Hematopoietic multipotent progenitor cell treated with erythropoietin and hydrocortisone succinate and interleukin-3 and kit ligand, for 15 days (in vitro differentiated cells): ENCODE measurements at places on chromosomes 2 and 18.

GRCh38 chr18:8041526-8042111 is 474.5 kb downstream of the PTPRM start:
- DNase-seq = no peak

DNA sequence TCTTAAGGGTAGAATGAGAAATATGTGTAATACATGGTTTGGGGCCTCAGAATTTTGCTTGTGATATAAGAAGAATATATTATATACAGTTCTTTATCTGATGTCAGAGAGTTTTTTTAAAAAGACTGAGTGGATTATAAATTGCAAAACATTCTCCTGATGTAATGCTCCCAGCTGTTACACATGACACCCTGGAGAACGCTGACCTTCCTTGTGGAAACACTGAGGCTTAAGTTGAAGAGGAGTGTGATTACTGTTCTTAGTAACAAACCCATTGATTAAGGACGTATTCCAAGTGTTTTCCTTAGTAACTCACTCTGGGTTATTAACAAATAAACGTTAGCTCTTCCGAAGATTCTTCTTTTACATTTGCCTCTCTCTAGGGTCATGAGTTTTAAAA is 1069.3 kb upstream of the CNTNAP5 start:
- DNase-seq = no peak

DNA sequence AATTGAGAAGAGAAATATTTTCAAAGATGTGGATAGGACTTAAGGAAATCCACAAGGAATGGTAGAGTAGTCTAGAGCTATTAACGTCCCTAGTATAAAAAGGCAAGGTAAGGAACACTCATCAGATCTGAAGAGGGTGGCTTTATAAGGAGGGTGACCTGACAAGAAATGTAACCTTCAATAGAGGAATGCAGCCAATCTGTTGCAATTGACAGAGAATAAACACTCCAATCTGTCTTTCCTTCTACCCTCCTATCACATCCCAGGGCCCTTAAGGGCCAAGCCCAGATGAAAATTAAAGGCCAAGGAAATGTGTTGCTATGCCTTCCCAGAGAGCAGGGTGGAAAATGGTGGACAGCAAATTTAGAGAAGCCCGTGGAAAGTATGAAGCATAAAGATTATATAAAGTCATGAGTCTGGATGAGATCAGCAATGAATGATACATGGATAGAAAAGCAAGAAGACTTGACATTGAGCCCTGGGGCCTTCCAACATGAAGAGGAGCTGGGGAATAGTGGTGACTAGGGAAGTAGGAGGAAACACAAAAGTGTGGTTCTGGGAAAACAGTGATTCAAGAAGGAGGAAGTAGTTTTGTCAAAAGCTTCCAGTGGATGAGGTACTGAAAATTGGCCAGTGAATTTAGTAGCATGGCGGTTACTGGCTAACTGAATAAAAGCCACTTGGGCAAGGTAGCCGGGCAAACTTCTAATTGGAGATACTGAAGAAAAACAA is 270.6 kb upstream of the TANK start:
- no peak for DNase-seq

DNA sequence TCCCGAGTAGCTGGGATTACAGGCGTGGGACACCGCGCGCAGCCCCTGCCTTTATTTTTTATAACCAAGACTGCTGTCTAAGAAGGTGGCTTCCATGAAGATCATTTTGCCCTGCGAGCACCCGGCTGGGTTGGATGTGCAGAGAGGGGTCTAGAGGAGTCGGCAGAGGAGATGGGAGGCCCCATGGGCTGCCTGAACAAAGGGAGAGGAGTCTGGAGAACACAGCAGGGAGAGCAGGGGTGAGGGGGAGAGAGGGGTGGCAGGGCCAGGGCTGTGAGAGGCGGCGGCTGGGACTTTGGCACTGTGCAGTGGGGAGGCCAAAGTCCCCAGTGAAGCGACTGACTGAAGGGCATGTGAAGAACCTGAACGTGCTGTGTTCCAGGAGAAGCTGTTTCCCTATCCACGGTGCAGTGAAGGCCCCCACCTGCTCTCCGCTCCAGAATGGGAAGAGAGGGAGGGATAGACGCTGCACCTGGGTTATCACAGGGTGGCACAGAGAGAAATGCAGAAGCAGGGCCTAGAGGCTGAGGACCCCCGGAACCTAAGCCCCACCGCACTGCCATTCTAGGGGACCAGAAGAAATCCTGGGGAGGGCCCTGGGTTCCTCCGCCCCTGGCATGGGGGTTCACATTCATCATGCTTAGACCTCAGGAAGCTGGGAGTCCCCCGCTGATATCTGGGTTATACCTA is 24.8 kb upstream of the FOSL2 start:
- DNase-seq = no peak

GRCh38 chr18:22783662-22784076 is 149.5 kb upstream of the RBBP8 start:
- DNase-seq = no peak

- no peak for DNase-seq
Measured at GRCh38 chr18:23563377-23564043, 22.8 kb downstream of the NPC1 start.

DNA sequence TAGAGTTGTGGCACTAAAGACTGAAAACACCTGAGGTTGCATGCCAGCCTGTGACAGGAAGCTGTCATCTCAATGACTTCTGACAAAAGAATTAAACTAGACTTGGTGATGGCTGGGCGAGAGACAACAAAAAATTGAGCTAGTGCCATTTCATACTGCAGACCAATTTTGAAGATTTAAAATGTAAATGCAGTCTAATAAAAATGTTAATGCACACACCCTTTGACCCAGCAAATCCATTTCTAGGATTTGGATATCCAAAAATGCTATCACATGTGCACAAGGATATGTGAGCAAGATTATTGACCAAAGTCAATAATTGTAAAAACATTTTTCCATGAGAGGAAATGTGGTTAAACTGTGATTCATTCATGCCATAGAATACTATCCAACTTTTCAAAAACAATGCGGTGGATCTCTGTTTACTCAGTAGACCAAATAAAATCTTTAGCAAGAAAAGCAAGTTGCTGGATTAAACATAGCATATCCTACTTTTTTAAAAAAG is 5.6 kb downstream of the FBXO36 start:
- DNase-seq = no peak

- DNase-seq = no peak
Measured at GRCh38 chr18:31634331-31634713, 42.6 kb downstream of the TTR start.

DNA sequence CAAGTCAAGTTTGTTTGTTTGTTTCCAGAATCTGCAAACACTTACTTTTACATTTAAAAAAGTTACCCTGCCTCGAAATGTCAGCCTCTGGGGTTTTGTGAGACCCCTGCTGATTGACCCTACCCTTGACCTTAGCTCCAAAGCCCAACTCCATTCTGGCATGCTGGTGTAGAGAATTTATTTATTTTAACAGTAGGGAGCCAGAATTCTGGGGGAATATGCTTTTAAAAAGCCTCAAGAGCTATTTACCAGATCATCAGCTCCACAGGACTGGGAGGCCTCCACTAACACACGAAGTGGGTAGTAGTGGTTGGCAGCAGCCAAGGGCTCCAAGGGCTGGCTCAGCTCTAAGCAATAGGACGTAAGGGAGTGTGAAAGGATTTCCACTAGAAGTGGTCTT is 23.2 kb upstream of the GREB1L start:
- no peak for DNase-seq

DNA sequence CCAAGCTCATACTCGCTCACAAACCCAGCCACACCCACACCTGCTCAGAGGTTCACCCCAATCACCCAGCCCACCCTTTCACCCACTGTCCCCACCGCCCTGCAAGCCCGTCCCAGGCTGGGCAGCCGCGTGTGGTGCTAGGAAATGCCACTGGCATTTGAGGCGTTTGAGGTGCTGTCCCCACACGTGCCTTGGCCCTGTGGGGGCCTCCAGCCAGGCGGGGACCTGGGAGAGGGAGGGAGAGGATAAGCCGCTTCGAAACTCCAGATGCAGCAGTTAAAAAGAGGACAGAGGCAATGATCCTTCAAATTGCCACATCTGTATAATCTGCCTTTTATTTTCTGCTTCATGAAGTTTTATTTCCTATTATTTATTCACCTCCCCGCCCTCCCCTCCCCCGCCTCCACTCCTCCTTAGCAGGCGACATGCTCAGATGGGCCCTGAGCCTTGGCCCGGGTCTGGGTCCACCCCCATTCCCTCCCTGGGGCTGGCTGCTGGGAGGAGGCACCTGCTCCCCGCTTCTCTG is 35.9 kb downstream of the PSD4 start:
- DNase-seq = no peak

DNA sequence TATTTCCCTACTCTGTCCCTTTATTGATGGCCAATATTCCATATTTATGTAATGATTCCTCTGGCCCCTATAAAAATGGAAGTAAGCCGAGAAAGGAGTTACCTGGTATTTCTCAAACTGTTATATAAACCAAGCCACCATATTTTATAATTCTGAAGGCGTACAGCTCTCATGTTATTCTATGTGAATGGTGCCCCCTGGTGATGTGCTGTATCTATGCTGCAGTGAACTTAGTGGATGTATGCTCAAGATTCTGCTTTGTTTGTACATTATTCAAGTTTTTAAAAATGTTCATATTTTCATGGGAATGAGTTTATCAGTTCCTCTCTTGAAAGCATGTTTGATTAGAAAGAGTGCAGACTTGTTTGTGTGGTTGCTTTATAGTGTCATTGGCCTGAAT is 194.5 kb upstream of the LRRTM1 start:
- no peak for DNase-seq

GRCh38 chr2:44954889-44955592 is 13.5 kb downstream of the SIX3 start:
- no peak for DNase-seq

DNA sequence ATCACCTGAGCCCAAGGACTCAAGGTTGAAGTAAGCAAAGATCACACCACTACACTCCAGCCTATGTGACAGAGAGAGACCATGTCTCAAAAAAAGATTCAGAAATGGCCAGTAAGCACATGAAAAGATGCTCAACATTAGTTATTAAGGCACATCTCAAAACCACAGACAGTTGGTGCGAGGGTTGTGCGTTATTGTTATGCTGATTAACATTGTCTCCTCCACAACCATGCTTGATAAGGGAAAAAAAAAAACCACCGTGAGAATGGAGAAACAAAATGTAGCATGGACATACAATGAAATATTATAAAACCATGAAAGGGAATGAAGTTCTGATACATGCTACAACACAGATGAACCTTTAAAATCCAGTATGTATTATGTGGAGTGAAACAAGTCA is 27.3 kb downstream of the MOB4 start:
- DNase-seq = no peak

DNA sequence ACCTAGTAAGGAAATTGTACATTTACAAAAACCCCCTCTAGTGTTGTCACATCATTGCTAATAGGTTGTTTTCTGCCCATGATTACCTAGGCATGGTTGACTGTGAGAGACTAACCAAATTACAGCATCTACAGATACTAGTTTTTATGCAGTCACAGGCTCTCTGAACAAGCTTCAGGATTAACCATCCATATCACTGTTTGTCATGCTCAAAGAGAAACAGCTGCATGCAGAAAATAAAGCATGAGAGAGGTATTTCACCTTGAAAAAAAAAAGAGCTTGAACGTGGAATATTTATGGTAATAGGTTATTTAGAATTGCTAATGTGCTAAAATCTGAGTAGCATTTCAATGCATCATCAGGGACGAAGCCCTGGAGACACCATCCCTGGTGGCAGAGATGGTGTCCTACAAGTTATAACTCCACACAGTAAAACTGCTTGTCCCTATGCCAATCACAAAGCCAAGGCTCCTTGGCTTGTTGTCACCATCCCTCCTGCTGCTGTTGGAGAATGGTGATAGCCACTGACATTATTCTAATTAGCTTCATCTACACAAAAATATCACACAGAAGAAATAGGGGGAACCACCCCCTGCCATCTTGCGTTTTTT is 5.4 kb downstream of the NEB start:
- no peak for DNase-seq

GRCh38 chr2:168573128-168573903 is 117.2 kb downstream of the CERS6 start:
- DNase-seq = no peak

- no peak for DNase-seq
Measured at GRCh38 chr2:46962751-46963150, 47.1 kb upstream of the MCFD2 start.

DNA sequence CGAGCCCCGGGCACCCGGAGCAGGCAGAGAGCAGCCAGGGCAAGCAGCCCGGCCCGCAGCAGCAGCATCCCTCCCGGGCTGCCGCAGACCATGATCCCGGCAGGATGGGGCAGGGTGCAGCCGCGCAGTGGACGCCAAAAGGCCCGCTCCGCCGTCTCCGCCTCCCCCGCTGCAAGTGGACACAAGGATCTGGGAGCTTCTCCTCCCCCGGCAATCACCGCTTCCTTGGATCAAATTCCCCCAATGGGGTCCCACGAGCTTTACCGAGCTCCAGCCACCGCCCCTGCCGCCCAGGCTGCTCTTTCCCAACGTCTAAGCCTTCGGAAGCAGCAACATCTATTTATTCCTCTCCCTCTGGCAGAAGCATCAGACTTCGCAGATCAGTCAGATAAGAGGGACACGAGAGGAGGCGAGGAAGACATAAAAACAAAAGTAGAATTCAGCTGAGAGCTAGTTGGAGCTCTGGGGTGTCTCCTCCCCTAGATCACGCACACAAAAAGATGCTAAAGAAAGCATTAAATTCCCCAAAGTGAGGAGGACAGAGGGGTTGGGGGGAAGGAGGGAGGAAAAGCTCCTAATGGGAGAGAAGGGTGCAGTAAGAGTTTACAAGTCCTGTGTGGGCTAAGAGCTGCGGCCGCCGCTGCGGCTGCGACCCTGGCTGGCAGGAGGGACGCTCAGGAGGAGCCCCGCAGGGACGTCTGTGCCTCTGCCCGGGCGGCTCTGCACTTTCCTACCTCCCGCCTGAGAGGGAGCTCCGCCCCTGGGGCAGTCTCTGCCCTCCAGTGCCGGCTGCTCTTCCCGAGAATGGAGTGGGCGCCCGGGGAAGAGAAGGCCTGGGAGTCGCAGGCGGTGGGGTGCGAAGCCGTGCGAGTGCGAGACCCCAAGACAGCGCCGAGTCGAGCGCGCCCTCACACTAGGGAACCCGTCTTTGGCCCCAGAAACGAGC is at the start of gene FRZB:
FRZB (minus strand) TSS at position 177 of the 946 bp plus-strand sequence; CDS start at position 92, 85 bp downstream.
- DNase-seq = no peak

DNA sequence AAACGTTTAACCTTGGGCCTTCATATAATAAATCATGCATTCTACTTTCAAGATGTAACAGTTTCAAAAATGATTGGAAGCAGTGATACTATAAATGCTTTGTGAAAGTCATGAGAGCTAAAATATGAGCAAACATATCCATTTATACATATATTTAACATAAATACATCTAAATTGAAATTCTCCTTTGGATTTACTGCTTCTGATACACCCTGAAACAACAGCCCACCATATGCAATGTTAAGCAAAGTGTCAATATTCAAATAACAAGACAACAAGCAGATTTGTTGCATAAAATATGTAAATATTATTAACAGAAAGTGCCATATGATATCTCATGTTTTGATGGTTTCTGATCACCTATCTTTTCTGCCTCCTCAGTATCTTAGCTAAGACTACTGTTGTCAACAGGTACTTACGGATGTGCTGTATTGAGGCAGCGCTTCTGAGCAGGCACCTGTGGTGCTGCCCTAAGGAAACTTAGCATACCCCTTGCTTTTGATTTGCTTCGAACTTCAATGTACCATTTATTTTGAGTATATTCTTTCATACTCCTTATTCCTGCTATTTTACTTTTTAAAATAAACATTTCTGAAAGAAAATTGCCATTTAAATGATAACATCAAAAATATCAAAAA is 6.1 kb downstream of the FIGN start:
- DNase-seq = no peak

- DNase-seq = no peak
Measured at GRCh38 chr18:59911600-59911999, 11.8 kb downstream of the PMAIP1 start.
